ENCODE measurements at places on chromosomes 11 and 22. TPM values are rescaled to one million over a fixed set of nuclear protein-coding genes. Genes with fewer than 3 reads are reported as not detected.

- DNase-seq, result no peak
Observed at GRCh38 chr22:50481440-50482106, at the start of gene ADM2. Gene ADM2, plus strand, starts transcription at chr22:50481543. Its CDS starts 305 bp downstream, at chr22:50481848.

GRCh38 chr22:30636226-30637077 lies 871 bp downstream of the SLC35E4 start:
- peak; percentile 55 for DNase-seq

Gene SEC14L3
- total RNA-seq, result not detected

DNA sequence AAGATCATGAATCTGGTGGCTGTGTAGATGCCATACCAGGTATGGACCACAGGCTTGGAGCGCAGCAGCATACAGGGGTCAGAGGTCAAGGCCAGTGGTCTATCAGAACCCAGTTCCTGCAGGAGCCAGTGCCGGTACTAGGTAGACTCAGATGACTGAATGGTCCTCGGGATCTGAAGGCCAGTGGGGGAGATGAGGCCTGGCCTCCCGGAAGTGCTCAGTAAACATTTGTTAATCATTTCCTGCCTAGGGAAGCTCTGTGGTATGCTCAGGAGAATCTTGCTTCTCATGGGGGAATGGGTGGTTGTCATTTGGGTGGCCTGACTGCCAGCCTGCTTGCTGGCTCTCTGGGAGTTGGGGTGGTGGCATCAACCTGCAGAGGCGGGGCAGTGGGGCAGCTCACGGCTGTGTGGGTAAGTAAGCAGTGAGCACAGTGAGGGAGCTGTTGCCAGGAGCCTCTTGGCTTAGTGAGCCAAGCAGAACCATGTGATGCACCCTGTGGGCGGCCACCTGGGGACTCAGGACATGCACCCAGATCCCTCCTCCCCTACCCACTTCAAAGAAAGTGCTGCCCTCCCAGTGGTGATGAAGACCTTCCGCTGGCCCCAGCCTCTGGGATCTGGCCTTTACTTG lies 33.0 kb downstream of the PTPRJ start:
- peak; percentile 49 for DNase-seq

DNA sequence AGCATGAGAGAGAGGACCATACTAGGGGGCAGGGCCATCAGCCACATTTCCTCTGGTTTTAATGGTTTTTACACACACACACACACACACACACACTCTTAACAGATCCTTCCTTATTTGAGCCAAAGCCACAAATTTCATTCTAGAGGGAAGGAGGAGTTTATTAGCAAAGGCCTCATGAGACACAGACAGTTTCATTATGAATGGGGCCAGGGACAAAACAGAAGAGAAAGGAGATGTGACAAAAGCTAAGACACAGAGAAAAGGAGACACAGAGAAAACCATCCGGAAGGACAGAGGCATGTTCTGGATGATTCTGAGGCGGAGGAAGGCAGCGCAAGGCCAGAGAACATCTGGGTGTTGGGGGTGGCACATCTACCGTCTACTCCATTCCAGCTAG lies 32.2 kb upstream of the ARFGAP3 start:
- no peak for DNase-seq

- DNase-seq, result no peak
Observed at GRCh38 chr11:134489728-134490127, 77.7 kb upstream of the B3GAT1 start.

- DNase-seq, result no peak
Observed at GRCh38 chr11:41935241-41935640, 475.8 kb upstream of the LRRC4C start.

Gene OR5P2
- not detected for total RNA-seq

Gene OR8A1
- not detected for total RNA-seq

GRCh38 chr22:43174941-43175531 lies 11.9 kb downstream of the TTLL12 start:
- no peak for DNase-seq

Gene OLFML1
- not detected for total RNA-seq

- DNase-seq, result peak; percentile 12
Observed at GRCh38 chr11:31655483-31655882, 145.9 kb downstream of the ELP4 start.

GRCh38 chr22:37303821-37304274 lies 21.5 kb downstream of the CYTH4 start:
- DNase-seq, result peak; percentile 79

- DNase-seq, result no peak
Observed at GRCh38 chr11:66176650-66177049, 91.8 kb upstream of the RAB1B start.

DNA sequence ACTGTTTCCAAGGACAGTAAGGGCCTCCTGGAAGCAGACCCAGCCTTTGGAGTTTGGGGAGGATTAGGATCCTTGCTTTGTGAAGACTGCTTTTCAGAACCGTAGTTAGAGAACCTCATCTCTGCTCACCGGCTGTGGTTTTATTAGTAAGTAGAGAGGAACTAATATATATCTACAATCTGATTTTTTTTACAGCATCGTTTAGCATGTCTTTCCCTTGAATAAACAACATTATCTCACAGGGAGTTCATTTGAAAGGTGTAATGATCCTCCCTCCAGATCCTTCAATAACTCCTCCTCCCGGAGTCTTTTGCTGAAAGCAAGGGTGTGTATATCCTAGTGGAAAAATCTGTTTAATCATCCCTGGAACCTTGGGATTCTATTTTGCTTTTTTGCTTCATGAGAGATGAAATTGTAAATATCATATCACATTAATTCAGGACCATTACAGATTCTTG lies 132.7 kb downstream of the DBX1 start:
- DNase-seq, result no peak

DNA sequence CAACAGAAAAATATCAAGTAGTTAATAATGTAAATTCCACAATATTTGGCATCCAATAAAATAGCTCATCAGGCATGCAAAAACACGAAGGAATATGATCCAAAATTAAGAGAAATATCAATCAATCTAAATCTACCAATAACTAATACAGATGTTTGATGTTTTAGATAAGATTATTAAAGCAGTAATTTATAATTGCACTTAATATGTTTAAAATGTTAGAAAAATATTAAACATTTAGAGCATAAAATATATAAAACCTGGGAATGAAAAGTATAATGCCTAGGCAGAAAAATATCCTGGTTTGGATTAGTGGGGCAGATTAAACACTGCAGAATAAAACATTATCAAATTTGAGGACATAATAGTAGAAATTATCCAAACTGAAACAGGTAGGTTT lies 879.9 kb downstream of the FAM181B start:
- no peak for DNase-seq

GRCh38 chr11:76795290-76795935 lies 12.3 kb downstream of the TSKU start:
- no peak for DNase-seq

Gene C22orf31
- not detected for total RNA-seq

DNA sequence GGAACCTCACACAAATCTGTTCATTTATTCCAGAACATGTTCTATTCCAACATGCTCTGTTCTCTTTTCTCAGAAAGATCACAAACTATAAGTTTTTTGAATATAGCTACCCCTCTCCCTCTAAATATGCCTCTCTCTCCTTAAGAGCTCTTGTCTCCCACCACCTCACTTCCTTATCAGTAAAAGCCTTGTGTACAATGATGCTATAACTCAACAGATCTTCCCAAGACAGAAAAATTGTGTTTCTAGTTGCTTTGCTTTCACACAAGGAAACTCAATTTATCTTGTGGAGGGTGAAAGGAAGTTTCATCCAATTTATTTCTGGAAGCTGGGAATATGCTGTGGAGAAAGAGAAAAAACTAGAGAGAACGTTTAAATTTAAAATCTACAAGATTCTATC lies 64.4 kb downstream of the FAM76B start:
- DNase-seq, result no peak

GRCh38 chr11:70605846-70606245 lies 207.5 kb downstream of the CTTN start:
- no peak for DNase-seq

- DNase-seq, result no peak
Observed at GRCh38 chr22:37213941-37214730, 1.9 kb upstream of the SSTR3 start.
